ENCODE measurements at places on chromosomes 7 and 10.

GRCh38 chr10:106175760-106176377 is 988.6 kb downstream of the SORCS1 start:
- no peak for DNase-seq

GRCh38 chr10:62618054-62618453 is 186.5 kb upstream of the ADO start:
- DNase-seq = no peak

DNA sequence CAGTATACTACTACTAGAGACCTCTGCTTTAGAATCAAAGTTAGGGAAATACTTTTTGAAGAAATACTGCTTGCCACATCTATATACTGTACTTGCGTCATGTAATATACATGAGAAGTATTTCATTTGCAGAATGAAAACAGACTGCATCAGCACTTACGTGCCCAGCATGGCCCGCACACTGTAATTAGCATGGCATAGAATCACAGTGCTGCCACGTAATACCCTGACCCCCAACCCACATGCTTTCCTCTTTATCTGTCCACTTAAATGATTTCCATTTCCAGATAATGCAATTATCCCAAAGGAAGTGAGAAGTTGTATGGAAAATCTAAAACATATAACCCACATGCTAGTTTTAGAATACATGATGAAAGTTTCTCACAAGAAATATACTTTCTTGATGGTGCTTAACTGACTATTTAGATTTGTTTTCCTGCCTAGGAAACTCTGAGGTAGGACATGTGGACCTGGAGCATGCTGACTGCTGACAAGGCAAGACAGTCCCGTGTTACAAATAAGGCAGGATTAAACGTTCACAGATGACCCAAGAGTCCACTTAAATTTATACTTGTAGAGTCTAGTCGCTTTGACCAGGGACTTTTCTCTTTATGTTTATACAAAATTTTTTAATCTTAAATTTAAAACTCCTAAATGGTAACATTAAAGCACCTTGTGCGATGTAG is 12.6 kb downstream of the USP6NL start:
- DNase-seq = no peak

DNA sequence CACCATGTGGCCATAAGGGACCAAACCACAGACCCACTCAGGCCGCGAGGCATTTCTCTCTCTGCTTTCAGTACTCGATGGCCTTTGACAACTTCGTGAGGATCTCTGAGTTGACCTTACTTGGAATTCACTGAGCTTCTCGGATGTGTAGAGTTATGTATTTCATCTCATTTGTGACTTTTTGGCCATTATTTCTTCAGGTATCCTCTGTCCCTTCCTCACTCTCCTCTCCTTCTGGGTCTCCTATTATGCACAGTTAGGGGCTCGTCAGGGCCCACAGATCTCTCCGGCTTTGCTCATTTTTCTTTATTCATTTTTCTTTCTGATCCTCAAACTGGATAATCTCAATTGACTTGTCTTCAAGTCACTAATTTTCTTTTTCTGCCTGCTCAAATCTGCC is 16.6 kb upstream of the FOXL3 start:
- DNase-seq = no peak

DNA sequence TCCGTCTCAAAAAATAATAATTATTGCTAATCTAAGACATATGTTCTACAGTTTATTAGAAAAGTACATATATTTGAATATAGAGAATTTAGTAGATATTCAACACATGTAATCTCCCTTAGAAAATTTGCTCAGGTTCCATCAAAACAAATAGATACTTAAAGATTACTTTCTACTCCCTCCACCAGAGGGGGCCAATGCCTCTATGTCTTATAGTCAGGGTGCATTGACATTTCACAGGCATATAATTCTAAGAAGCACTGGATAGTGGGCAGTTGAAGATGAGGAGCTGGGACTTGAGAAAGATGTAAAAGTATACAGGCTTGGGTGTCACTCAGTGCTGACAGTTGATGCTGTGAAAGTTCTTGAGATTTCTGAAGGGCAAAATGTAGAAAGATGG is 301.6 kb upstream of the HPS1 start:
- DNase-seq = no peak

GRCh38 chr10:121157998-121158397 is 306.8 kb downstream of the WDR11 start:
- no peak for DNase-seq

DNA sequence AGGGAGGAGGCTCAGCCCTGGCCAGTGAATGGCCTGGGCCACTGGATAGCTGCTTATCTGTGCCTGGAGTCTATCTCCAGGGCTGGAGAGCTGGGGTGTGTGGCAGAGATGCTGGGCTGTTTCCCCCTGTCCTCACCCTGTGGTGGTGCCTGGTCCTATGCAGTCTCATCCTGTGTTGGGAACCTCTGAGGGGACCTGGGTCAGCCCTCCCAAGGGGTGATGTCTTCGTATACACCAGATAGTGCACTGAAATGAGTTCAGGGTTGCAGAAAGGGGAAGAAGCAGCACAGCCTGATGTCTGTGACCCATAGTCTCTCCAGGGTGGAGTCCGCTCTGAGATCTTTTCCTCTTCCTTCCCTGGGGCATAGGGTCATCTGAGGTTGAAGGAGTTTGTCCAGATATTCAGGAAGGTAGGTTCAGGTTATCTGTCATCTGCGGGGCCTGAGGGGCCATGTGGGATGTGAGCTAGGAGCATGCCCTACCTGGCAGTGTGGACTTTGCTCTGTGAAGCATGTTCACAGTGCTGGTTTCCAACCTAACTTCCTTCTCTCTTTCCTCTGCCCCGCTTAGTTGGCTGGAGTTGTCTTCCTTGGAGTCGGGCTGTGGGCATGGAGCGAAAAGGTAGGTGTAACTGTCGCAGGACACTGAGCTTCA is 33.4 kb upstream of the SH2D4B start:
- no peak for DNase-seq

DNA sequence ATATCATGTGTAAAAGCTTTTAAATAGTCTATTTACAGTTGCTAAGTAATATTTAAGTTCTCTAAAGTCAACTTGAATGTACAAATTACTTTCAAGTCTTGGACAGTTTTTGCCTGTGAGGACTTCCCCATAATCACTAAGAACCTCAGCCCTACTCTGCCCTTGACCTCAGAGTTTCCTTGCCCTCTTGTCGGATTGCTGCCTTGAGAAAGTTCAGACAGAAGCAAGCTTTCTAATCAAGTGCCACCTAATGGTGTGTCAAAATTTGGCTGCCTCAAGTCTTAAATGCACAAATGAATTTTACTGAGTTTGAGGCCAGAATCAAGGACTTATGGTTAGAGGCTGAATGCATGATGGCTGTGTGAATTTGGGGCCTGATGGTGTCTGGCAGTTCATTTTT is 88.3 kb upstream of the KAT6B start:
- no peak for DNase-seq

DNA sequence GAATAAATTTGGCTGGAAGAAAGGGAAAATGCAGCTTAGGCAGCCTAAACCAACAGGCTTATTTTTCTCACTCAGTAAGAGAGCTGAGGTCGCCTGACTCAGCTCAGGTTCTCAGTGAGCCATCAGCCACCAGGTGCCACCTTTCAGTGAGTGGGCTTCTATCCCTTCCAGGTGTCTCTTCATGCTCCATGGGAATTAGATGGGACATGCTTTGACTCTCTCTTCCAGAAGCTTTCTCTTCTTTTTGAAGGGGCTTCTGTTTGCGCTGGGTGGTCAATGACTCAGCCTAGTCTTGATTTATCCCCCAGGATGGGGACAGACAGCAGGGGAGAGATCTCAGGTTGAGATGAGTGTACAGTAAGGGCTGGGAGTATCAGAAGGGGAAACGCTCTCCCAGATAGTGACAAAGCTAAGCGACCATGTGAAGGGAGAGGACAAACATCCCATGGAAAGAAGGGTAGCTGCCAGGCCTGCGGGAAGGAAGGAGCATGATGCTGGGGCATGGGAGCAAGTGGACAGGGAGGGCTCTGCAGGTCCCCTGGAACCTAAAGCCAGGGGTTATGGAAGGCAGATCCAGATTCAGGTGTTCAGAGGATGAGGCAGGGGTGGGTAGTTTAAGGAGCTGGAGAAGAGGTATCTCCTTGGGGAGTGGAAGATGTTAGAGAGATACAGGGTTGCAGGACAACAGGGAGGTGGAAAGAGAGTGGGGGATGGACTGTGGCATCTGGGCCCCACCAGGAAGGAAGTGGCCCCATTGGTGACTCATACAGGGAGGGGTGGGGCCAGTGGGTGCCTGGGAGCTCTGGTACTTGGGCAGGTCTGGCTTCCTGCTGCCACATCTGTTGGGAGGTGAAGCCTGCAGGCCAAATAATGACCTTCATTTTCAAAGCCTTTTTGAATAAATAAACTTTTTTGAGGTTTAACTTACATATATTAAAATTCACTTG is 32.5 kb downstream of the OGDH start:
- DNase-seq = peak; percentile 37

- DNase-seq = no peak
Measured at GRCh38 chr7:26759108-26759507, 105.3 kb downstream of the SKAP2 start.

- DNase-seq = no peak
Measured at GRCh38 chr10:72308320-72308987, 34.7 kb downstream of the DDIT4 start.

DNA sequence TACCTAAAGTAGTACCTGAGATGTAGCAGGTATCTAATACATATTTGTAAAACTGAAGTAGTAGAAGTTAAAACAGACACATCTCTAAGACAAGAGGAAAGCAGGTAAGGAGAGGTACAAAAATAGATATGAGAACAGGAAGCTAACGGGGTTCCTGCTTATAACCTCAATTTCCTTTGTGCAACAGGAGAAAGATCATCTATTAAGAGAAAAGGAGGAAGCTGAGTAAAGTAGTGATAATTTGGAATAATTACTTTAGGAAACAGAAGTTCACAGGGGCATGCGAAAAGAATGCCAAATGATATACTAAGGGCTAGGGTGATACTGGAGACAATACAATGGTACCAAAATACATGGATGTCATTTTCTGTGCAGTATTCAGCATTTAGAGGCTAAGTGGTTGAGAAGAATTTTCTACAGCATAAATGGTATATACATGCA is 108.7 kb downstream of the NRBF2 start:
- DNase-seq = no peak

DNA sequence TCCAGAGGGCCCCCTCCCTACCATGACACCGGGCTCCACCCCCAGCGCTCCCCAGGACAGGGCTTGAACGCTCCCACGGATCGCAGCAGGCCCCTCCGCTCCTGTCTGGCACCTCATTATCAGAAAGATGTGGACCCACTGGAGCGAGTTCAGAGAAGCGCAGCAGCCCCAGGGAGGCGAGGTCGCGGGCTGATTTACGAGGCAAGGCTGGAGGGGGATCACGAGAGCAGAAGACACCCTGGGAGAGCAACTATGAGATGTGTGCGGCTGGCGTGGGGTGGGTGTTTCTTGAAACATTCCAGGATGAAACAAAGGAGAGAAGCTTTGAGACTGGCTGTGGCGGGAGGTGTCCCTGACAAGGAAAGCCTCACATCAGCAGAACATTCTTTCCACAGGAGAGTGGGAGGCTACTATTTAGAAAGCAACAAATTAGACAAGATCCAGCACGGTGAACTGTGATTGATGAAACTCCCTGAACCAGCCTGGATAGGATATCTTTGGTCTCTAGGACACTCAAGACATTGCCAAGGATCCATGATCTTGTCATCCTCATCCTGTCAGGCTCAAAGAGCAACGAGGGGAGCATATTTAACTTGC is 66.0 kb downstream of the JCAD start:
- no peak for DNase-seq

DNA sequence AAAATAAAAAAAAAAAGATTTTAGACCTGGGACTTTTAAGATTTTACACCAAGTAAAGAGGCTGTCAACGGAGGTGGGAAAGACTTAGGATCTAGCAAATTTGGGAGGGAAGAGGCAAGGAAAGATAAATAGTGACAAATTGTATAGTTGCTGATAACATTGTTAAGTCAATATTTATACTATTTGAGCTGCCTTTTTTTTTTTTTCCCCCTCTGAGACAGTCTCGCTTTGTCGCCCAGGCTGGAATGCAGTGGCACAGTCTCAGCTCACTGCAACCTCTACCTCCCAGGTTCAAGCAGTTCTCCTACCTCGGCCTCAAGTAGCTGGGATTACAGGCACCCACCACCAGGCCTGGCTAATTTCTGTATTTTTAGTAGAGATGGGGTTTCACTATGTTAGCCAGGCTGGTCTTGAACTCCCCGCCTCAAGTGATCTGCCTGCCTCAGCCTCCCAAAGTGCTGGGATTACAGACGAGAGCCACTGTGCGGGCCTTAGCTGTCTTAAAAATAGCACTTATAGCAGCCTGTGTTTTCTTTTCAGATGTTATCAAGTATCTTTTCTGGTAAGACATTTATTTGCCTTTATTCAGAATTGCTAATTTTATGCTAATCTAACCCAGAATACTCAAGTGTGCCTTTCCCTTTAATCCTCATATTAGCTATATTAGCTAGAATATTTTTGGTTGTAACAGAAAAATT is 94.5 kb downstream of the MMRN2 start:
- DNase-seq = no peak

DNA sequence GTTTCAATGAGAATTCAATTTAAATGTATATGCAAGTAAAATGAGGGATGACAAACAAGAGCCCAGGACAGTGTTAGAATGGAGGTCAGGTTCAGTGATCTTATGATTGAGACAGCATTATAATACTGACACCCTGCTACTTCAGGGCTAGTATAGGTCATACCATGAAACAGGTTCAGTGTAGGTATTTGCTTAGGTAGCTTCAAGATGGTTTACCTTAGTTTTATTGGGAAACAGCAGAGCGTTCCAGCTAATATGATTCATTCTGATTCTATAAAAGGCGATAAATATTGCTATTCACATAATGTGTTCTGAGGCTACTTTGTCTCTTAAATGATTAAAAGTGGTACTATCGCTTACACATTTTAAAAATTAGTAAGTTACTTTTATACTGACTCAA is 203.3 kb downstream of the PPP1R9A start:
- DNase-seq = no peak

DNA sequence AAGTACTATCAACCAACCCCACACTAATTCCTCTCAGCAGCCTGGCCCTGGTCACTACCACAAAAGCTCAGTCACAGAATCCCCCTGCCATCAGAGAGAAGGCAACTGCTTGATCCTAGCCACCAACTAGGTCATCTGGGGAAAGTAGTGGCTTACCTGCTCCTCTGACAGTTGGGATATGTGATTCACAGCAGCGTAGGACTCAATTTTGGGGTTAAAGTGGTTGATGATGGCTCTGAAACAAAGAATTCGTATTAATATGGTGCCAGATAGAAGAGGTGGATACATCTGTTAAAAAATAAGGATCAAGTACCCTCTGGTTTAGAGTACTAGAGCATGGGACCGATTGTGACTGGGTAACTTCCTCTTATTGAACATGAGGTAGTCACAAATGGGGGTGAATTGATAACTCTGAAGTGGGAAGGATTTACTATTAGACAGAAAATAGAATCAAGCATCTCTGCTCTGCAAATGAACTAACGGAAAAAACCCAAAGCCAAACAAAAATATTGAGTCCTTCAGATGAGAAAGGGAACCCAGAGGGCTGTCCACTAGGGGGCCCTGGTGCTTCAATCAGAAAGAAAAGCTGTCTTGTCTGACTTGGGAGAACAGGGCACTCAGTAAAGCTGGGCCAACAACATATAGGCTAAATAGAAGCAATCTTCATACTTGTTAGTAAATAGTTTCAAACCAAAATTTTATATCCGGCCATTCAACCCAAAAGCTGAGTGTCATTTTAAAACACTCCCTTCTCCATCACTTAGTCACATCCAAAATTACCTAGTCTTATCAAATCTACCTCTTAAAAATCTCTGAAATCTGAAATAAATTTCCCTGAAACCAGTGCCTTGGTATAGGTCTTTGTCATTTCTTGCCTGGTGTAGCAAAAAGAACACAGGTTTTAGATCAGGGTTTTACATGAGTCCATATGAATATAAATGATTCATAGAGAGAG is 45.9 kb upstream of the KCNIP2 start:
- peak; percentile 62 for DNase-seq

- no peak for DNase-seq
Measured at GRCh38 chr10:22477334-22478287, 132.3 kb downstream of the SPAG6 start.
